ENCODE measurements at places on chromosomes 11 and 22.

DNA sequence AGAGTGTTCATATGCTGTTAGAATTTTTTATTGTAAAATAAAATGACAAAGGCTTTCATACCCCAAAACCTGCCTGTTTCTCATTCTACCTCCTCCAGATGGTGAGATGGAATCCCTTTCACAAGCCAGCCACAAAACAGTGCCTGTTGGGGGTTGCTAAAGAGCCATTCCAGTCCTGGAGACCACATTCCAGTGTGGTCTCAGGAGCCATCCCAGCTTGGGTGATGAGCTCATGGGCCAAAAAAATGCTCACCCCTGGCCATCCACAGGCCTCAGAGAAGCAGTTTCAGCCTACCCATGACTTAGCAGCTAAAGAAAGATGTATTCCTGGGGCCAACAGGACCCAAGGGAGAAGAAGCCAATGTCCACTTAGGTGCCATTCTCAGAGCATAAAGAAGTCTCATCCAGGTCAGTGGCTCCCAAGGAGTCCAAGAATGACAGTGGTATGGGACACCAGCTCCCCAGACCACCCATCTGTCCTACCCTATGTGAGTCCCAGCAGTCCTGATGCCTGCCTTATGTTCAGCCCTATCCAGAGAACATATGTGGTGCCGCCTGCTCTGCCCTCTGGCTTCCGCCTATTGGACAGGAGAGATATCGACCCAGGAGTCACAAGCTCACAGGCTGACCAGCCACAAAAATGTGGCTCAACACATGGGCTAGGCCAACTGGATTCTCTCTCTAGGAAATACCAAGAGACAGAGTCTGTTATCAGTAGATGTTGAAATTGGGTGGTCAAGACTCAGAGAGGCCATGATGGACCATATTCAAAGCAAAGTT lies 26.4 kb downstream of the C11orf91 start:
- no peak for DNase-seq

- peak; percentile 44 for DNase-seq
Measured at GRCh38 chr22:45548991-45549761, 46.5 kb downstream of the FBLN1 start.

DNA sequence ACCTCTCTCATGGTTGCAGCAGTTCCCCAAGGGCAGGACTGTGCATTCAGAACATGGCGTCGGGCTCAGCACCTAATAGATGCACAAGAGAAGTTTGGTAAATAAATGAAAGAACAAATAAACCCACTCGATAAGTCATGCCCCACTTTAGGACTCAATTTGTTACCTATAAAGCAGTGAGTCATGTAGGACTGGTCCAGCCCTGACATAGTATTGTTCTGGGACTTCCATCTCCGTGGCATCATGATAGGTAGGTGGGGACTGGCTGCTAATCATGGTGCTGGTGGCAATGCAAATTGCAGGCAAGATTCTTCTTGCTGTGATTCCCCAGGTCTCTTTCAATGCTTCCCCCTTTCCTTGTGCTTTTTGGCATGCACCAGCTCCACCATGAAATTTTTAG lies 118.2 kb upstream of the CSNK2A3 start:
- DNase-seq, result no peak

GRCh38 chr22:46117206-46118199 lies 32.8 kb upstream of the PPARA start:
- no peak for DNase-seq

GRCh38 chr11:77036398-77036797 lies 2.2 kb downstream of the B3GNT6 start:
- DNase-seq, result no peak

DNA sequence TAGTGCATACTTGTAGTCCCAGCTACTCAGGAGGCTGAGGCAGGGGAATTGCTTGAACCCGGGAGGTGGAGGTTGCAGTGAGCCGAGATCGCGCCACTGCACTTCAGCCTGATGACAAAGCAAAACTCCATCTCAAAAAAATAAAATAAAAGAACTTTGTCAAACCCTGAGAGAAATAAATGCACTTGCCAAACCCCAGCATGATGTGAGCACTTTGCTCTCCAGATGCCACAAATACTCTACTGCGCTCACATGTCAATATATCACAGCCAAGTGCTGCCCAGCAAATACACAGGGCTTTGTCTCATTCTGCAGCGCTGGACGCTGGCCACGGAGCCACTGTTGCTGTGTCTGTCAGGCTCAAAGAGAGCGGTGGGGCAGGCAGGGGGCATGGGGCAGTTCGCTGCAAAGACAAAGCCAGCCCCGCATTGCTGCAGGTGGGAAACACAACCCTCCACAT lies 45.1 kb downstream of the AHNAK start:
- no peak for DNase-seq

GRCh38 chr11:120079750-120080610 lies 57.9 kb downstream of the TRIM29 start:
- peak; percentile 22 for DNase-seq

DNA sequence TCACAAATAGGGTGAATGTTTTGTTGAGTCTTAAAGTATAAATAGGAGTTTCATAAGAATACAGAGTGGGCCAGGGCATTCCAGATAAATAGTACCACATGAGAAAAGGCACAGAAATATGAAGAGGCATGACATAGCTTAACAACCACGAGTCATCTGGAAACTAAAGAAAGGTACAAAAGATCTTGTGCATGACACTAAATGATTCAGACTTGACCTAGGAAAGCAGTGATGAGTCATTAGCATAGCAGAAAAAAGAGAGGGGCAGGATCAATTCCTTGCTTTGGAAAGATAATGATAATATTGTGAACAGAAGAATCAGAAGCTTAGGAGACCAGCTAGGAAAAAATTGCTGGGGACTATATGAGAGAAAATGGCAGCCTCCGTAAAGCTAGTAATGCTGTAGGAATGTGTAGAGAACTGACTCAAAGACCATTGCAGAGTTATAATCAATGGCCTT lies 47.6 kb upstream of the FIBIN start:
- peak; percentile 21 for DNase-seq

DNA sequence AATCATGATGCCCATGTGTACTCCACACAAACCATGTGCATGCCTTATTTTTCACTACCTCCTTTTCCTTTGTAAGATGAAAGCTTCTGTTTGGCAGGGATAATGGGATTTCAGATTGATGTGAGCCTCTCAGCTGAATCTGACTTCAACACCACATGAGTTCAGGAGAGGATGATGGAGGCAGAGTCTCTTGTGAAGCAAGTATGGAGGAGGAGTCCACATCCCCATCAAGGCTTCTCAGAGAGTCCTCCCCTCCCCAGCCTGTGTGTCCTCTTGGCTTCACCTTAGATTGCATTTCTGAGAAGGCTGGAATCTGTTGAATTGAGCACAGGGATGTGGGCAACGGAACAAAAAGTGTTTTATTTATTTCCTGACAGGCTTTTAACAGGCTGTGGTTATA lies 370.4 kb downstream of the FAT3 start:
- DNase-seq, result no peak

GRCh38 chr11:28026634-28027290 lies 81.2 kb downstream of the KIF18A start:
- DNase-seq, result no peak

DNA sequence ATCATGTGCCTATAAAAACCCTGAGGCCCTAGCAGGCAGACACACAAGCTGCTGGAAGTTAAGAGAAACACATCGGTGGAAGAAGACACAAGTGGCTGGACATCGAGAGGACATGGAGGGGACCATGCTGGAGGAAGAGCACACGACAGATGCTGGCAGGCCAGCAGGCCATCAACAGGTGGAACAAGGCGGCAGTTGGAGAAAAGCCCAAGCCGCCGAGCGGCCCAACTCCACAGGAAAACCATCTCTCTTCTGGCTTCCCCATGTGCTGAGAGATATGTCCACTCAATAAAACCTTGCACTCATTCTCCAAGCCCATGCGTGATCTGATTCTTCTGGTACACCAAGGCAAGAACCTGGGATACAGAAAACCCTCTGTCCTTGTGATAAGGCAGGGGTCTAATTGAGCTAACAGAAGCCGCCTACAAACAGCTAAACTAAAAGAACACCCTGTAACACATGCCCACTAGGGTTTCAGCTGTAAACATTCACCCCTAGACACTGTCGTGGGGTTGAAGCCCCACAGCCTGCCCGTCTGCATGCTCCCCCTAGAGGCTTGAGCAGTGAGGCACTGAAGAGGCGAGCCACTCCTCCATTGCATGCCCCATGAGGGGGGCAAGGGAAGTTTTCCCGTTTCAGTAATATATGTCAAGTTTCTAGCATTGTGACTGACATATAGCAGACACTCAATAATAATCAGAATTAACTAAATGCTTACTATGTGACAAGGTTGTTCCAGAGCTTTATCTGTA lies 39.0 kb upstream of the MMP20 start:
- DNase-seq, result peak; percentile 9

DNA sequence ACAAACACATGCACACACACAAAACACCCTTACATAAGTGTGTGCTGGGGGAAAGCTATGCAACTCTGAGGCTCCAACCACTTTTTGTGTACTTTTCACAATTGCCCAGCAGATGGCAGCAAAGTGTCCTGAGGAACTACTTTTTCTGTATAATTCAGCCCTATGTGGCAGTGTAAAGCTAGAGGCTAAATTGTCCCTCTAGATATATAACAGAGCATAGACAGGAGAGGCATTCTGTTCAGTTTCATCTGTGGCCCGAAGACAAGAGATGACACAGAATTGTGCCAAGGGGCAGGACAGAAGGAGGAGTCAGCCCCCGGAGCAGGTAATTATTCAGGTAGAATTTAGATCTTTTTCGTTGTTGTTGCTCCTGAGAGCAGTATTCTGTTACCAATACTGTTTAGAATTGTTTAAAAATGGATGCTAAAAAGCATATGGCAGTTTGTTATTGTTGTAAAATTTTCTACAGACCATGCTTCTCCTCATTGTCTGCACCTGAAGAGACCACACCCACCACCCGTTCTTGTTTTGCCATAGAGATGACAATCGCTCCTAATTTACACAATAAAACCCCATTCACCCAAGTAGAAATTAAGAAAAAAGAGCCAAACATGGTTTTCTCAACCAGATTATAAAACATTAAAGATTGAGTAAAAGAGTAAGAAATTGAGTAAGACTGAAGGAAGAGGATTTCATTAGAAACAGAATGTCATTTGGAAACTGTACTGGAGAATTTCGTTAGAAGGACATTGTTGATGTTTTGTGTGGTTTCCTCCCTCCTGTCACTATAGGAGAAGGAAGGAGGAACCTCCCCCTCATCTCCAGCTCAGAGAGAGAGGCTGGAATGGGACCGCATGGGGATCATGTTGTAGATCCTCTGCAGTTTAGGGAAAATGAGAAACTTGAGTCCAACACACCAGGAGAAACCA lies 14.5 kb upstream of the MS4A7 start:
- DNase-seq, result peak; percentile 63

GRCh38 chr22:46761539-46762237 lies 762 bp upstream of the TBC1D22A start:
- DNase-seq, result peak; percentile 21

DNA sequence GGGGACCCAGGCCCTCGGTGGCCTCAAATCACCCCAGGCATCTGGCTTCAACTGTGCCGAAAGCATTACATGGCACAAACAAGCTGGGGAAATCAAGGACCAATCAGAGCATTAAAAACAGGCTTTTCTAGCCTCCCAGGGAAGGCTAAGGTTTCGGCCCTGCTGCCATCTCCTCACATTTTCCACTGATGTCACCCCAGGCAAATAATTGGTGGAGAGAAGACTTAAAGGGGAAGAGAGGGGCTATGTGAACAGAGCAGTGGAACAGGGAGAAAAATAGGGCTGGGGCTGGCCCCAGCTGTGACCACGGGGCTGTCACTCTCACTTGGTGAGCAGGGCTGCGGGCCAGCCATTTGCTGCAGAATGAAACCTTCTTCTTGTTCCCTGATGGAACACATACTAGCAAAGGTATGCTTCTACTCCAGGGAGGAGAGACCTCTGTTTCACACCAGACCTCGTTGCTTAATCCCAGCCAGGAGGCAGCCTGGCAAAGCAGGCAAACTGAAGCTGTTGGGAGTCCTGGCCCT lies 581.3 kb downstream of the SOX6 start:
- DNase-seq, result no peak

GRCh38 chr11:66749091-66749490 lies 20.1 kb upstream of the SPTBN2 start:
- DNase-seq, result no peak

GRCh38 chr11:7467652-7468051 lies 17.7 kb upstream of the OLFML1 start:
- no peak for DNase-seq

- DNase-seq, result no peak
Measured at GRCh38 chr11:132358573-132358953, 988.1 kb downstream of the NTM start.

DNA sequence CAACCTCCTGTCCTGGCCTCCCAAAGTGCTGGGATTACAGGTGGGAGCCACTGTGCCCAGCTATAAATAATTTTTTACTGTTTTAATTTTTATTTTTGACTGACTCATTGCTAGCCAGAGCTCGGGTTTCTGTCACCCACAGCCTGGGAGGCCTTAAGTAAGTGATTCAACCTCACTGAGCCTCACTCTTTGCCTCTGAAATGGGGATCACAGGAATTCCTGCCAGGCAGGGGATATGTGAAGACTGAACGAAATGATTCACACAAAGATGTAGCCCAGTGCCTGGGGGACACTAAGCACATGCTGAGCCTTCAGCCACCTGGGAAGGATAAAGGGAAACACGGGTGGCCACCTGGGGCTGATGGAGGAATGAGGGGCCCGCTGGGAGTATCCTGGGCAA lies 3.8 kb upstream of the LRRC74B start:
- DNase-seq, result peak; percentile 19

DNA sequence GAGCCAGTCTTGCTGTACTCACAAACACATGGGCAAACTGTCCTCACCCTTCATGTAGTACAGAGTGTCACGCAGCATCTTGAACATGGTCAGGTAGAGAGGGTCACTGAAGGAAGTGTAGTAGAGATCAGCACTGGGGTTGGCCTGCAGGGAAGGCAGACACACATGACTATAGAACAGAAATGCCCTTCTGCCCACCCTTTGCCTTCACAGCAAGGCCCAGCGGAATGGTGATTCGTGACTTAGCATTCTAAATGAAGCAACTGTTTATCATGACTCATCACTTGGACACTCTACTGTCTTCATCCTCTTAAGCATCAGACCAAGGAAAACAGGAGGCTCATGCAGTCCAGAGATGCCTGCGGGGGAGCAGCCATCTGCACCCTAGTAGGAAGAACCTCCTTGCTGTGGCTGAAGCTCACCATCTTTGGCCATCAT lies 33.4 kb downstream of the SERPIND1 start:
- DNase-seq, result peak; percentile 69

- no peak for DNase-seq
Measured at GRCh38 chr11:117385906-117386305, 58.3 kb downstream of the CEP164 start.

- DNase-seq, result no peak
Measured at GRCh38 chr11:2574553-2575535, 125.0 kb downstream of the KCNQ1OT1 start.

- DNase-seq, result no peak
Measured at GRCh38 chr11:102234779-102235439, 82.4 kb upstream of the BIRC3 start.

GRCh38 chr11:118310781-118311485 lies 6.4 kb downstream of the CD3E start:
- DNase-seq, result no peak

GRCh38 chr11:35810045-35810645 lies 133.7 kb upstream of the LDLRAD3 start:
- no peak for DNase-seq

- no peak for DNase-seq
Measured at GRCh38 chr22:38465673-38466490, 2.0 kb upstream of the KDELR3 start.

GRCh38 chr22:36244522-36245391 lies 5.4 kb upstream of the APOL2 start:
- no peak for DNase-seq

- DNase-seq, result no peak
Measured at GRCh38 chr22:17732251-17732854, 41.9 kb downstream of the BID start.

GRCh38 chr11:71222318-71223080 lies 29.9 kb downstream of the SHANK2 start:
- no peak for DNase-seq

GRCh38 chr22:29511126-29511862 lies 31.3 kb downstream of the NEFH start:
- DNase-seq, result peak; percentile 12

Measured in RKO (cell line).